ENCODE measurements at places on chromosomes 3 and 15.

GRCh38 chr3:125043599-125044151 is 12.1 kb downstream of the HEG1 start:
- no peak for DNase-seq

GRCh38 chr3:59772416-59773408 is 722.9 kb upstream of the CFAP20DC start:
- no peak for DNase-seq

GRCh38 chr3:160852856-160853255 is 96.8 kb downstream of the PPM1L start:
- DNase-seq = no peak

DNA sequence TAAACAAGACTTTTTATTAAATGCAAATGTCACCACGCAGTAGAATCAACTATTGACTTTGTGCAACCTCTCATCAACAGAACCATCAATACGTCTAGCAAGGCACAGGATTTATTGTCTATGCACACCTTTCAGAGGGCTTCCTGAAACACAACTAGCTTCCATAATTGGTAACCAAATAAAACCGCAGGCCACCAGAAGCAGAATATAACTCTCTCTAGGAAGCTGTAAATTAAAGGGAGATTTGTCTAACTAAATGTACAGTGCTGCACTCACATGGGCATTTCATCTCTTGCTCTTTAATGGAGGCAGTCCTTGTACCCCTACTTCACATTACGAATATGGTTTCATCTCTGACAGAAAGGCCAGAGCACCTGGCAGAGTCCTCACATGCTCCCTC is 93.0 kb downstream of the FHIT start:
- no peak for DNase-seq

GRCh38 chr15:28094732-28095521 is 4.2 kb downstream of the OCA2 start:
- peak; percentile 72 for DNase-seq

GRCh38 chr15:94246016-94246415 is 14.7 kb downstream of the MCTP2 start:
- no peak for DNase-seq

- peak; percentile 95 for DNase-seq
These were observed 27.4 kb downstream of the STOML1 start for GRCh38 chr15:73964736-73965093.

DNA sequence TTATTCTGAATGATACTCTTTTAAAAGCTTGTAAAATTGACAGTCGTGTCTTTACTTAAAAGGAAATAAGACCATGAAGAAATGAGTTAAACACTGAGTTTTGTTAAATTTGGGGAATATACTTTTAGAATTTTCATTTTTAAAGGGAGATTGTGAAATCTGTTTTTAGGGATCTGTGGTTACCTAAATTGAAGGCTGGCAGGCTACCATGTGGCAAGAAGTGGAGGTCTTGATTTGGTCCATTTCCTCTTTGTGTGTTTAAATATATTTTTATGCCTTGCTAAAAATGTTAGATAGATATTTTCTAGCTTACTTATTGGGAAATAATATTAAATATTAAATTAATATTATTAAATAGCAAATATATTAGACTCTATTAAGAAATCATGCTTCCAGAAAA is 36.6 kb upstream of the SLC22A13 start:
- no peak for DNase-seq

DNA sequence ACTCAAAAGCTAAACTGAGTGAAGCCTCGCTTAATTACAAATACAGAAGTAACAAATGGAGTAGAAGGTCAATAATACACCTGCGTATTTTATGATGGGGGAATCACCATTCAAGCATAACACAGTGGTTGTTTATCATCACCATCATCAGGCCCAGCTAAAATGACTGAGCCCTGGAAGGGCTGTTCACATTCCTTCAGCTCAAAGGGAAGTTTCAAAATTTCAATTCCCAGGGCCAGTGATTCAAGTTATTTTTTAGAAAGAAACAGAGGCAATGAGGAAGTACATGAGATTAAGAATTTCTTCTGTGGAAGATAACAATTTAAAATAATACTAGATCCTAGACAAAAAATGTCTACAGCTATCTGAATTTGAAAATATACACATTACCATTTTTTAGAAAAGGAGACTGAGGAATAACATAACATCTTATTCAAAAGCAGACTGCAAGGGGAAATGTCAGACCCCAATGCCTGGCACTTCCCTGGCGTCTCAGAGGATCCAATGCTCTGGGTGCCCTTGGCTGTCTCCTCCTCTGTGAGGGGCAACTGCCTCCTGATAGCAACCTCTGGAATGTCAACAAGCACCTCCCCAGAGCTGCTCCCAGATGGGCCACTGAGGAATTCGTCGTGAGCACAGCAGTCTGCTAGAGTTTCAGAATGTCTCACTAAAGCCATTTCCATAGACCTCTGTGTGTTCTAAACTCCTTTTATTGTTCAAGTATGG is 22.8 kb downstream of the EHD4 start:
- DNase-seq = no peak

- no peak for DNase-seq
These were observed 6.6 kb downstream of the CLSTN2 start for GRCh38 chr3:139941580-139941979.

DNA sequence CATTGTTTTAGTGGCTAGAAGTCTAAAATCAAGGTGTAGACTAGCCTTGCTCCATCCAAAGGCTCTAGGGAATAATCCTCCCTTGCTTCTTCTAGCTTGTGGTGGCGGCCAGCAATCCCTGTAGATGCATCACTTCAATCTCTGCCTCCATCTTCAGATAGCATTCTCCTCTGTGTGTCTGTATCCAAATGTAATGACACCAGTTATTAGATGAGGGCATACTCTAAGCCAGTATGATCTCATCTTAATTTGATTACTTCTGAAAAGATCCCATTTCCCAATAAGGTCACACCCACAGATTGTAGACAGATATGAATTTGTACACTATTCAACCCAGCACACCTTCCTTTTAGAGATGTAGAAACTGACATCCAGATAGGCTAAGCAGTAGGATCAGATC is 334.5 kb upstream of the KCNMB2 start:
- DNase-seq = no peak

DNA sequence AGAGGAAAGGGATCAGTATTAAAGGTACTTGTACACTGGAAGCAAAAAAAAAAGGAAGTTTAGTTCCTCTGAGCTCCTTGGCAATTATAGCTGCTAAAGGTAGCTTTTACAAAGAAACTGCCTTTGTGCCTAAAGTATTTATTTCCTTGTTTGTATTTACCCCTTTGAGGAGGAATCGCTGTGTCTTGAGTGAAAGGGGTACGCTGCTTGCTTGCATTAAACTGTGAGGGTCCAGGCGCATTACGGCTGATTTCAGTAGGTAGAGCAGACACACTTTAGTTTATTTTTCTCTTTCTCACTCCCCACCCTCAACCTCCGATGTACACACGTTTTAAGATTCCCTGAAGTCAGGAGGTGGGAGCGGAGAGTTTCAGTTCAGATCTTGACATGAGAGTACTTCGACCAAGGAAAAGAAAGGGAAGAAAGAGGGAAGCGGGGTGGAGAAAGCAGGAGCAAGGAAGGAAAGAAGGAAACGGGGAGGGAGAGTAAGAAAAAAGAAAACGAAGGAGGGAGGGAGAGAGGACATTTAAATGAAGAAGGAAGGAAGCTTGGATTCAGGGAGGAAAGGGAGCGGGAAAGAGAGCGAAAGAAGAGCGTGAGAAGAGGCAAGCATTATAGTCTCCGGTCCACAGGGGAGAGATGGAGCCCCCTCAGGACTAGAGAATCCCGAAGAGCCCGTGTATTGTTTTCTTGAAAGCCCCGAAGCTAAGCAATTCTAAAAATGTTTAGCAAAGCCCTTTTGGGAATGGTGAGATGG is 1.2 kb upstream of the MME start:
- peak; percentile 61 for DNase-seq

DNA sequence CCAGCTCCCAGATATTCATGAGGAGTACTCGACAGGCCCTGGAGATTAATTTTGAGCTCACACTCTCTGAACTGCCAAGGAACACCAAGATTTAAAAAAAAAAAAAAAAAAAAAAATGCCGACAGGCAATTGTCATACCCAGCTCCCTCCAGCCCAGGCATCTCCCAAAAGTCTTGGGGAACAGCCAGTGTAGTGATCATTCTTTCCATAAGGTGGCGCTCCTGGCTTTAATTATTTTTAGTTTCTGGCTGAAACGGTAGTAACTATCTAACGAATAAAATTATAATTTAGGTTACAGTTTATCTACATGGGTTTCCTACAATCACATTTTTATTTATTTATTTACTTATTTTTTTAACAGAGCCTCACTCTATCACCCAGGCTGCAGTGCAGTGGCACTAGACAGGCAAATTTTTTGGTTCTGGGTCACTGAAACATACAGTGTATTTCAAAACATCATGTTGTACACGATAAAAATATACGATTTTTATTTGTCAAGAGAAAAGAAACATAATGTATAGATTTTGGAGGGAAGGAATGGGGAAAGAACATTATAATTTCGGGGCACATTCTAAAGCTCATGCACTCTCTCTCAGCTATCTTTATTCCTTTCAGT is 157.3 kb downstream of the ADAMTS9 start:
- peak; percentile 90 for DNase-seq

DNA sequence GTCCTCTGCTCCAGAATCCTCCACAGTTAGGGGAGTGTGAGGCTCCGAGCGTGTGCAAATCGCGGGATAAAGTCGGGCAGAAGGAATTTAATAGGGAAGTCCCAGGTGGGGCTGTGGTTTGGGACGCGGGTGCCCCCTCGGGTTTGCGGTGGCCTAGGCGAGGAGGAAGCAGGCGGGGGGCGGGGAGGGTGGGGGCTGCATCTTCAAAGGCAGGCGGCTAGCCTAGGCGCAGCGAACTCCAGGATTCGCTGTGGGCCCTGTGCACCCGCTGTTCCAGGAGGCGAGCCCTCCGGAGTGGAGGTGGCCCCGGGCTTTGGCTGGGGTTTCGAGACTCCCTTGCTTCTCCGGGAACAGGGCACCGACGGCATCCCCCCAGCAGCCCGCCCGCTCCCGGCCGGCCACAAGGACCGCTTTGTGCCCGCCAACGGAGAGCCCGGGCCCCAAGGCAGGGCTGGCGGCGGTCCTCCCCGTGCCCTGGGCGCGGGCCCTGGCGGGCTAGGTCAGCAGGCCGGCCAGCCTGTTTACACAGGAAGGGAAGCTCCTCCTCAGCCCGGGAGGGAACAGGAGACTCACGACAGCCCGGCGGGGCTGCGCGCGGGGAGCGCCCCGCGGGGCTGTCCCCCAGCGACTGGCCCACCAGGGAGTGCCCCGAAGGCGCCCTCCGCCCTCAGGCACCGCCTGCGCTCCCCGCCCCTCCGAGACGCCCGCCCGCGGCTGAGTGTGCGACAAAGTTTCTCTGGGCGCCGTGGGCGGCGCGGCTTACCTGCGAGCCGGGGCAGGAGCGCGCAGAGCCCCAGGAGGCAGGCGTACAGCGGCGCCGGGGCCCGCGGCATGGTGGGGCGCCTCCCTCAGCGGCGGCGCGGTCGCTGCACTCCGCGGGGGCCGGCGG is 753 bp downstream of the ITGB5 start:
- peak; percentile 78 for DNase-seq

- DNase-seq = peak; percentile 87
These were observed 52.9 kb downstream of the BFSP2 start for GRCh38 chr3:133452641-133453319.

DNA sequence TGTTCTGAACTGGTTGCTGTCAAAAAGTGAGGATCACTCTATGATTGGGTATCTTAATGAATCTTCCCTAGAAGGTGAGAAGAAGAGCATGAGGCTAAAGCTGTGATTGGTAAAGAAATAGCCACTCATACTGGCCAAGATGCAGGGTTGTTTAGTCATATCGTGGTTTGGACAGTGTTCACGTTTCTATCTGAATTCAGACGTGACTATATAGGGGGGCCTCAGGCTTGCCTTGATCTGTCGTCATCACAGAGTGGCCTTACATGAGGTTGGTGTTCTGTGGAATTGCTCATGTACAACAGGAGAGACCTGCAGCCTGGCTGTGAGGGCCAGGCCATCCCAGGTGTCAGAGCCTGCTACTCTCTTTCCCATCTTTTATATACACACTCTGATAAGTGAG is 12.4 kb downstream of the RTP2 start:
- DNase-seq = no peak

DNA sequence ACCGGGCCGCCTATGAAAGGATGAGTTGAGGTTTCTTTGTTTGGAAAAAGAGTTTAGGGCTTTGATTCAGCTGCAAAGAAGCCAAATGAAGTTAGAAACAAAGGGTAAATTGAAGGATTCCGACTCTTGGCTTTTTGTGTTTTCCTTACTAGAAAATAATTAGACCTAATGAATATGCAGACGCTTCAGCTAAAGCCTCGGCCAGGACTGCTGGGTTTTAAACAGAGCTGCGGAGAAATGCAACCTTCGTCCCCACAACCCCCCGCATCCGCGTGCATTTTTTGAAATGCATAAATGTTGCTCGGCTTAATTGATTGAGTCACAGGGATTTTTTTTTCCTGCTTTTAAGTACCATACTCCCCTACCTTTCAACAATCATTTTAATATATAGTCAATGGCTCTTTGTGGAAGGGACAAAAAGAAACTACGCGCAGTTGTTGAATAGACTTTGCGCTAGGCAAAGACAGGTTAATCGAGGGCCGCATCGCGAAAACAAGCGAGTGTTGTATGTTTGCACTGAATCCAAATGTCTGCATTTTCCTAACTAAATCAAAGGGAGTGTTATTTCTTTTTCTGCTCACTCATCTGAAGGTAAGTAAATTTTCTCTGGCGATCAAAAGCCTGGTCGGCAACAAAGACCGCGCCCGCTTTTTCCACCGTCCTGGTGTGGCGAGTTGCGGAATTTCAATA is 1.3 kb upstream of the ZIC4 start:
- peak; percentile 85 for DNase-seq

- no peak for DNase-seq
These were observed 429 bp downstream of the PARP9 start for GRCh38 chr3:122563717-122564025.

- DNase-seq = peak; percentile 91
These were observed 583 bp upstream of the C3orf49 start for GRCh38 chr3:63818282-63819150.

- DNase-seq = no peak
These were observed 2.9 kb upstream of the GMNC start for GRCh38 chr3:190865419-190865818.

GRCh38 chr3:31124373-31124772 is 229.9 kb upstream of the GADL1 start:
- DNase-seq = no peak

- no peak for DNase-seq
These were observed 48.8 kb downstream of the HMCES start for GRCh38 chr3:129327510-129327909.

DNA sequence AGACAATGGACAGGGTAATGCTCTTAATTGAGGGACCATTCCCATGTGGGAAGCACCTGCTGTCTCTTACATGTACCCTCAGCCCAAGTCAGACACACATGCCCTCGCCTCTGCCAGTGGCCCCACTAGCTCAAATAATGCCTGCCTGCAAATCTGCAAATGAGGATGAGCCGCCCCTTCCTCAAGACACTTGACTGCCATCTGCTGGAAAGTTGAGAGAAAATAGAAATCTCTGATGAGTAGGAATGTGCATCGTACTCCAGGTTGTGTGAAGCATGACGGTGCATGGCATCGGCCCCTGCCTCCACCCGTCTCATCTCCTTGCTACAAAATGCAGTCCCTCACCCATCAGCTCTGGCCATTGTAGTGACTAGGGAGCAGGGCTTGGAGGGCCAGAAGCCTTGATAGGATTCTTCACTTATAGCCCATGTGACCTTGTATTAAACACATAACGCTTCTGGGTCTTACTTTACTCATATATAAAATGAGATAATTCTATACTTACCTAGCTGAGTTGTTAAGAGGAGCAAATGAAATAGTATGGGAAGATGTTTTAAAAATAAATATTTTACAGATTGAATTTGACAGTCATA is 6.3 kb upstream of the SCN5A start:
- peak; percentile 89 for DNase-seq

All from eye (tissue), 1 donor.